ENCODE measurements at places on chromosomes 12 and 14.

GRCh38 chr14:88848571-88848970 is 24.1 kb downstream of the TTC8 start:
- DNase-seq, result no peak

DNA sequence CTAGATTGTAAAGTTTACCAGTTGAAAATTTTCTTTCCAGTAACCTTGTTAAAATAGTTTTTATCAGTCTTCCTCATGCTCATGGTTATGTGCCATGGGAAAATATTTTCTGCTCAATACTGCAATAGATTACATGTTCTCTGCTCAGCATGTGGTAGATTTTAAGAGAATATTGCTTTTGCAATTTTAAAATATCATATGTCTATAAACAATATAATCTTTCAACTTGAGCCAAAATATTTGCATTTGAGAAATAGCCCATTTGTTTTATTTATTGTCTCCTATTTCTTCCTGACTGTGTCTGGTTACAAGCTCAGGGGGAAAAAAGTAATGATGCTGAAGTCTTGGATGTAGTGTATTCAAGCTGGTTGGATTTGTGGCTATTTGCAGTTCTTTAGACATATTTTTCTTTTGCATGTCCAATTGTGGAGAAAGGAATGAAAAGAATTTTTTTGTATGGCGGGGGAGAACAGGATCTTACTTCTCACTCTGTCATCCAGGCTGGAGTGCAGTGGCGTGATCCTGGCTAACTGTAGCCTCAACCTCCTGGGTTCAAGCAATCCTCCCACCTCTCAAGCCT is 342.6 kb upstream of the NAV3 start:
- no peak for DNase-seq

DNA sequence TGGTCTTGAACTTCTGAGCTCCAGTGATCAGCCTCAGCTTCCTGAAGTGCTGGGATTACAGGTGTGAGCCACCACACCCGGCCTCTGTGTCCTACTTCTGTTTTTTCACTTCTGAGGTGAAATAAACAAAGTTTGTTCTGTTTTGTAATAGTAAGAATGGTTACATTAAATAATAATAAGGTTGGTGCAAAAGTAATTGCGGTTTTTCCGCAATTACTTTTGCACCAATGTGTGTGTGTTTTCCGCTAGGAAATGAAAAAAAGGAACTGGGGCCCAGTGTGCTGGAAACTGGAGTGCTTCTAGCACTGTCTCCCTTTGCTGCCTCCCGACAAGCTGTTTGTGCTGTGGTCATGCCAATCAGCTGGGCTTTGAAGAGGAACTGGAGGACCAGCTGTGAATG is 140.9 kb downstream of the NTS start:
- DNase-seq, result no peak

GRCh38 chr14:101060171-101060601 is 156.7 kb upstream of the RTL1 start:
- no peak for DNase-seq

DNA sequence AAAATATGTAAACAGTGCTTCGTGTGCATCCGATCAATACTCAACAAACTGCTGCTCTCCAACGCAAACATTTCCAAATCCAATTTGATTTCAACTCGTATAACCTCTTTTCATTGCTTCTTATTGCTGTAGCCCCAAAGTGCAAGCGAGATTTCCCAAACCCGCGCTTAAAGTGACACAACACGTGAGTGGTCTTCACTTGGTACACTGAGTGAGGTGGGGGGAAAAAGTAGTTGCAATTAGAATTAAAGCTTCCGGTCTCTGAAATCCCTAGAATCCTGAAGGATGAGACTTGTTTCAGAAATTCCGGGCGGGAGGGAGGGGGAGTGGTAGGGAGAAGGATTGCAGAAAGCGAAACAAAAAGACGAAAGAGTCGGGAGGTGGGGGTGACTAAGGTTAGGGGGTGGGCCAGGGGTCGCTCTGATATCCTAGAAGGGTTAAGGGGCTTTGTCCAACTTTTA is 387.5 kb downstream of the BCAT1 start:
- no peak for DNase-seq

DNA sequence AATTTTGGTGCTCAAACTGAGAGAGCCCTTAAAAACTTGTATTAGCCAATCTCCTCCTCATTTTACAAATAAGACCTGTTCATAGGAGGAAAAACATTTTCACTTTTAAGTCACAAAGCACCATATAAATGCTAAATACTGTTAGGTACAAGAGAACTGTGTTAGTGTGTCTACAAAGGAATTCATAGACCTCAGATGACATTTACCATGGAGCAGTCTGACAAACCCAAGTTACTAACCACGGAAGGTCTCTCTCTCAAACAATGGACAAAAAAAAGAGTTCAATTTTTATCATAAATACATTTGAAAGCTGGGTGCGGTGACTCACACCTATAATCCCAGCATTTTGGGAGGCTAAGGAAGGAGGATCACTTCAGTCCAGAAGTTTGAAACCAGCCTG is 10.0 kb downstream of the SBNO1 start:
- DNase-seq, result no peak

DNA sequence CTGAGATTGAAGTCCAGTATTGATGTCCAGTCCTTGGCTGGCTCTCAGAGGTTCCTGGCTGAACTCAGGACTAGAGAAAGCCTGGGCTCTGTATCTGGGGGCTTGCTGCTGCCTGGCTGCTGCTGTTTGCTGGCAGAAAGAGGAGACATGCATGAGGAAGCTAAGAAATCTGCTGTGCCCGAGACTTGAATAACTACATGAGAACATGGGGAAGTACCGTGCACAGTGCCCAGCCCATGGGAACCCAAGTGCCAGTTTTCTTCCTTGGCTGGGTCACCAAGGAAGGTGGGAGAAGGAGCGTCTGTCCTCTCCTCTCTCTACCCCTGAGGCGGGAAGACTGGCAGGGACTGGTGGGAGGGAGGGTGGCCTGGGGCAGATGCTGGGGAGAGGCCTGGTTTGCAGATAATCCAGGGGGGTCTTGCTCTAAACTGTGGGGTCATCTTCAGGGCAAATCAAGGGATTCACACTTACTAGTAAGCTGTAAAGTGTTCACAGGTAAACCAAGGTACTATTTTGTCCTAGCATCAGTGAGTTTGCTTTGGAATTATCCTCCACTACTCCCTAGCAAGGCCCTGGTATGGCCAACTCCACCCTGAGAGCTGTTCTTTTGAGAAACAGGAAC is 13.8 kb upstream of the ZFP36L1 start:
- DNase-seq, result no peak

GRCh38 chr12:19910681-19911080 is 457.7 kb upstream of the PDE3A start:
- no peak for DNase-seq

DNA sequence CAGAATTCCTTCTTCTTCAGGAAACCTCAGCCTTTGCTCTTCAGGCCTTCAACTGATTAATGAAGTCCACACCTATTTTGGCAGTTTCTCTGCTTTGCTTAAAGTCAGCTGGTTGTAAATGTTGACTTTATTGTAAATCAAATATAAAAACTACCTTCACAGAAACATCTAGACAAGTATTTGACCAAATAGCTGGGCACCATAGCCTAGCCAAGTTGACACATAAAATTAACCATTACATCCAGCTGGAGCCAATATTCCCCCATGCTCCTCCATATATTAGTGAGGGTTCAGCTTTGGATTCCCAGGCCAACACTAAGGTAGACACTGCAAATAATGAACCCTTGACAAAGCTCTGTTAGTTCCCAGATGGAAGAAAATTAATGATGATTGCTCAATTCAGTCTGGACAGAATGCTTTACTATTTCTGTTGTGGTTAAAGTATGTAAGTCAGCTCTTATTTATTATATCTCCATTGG is 125.5 kb downstream of the ZFP36L1 start:
- no peak for DNase-seq

GRCh38 chr14:100252684-100253083 is 13.7 kb downstream of the YY1 start:
- DNase-seq, result no peak

DNA sequence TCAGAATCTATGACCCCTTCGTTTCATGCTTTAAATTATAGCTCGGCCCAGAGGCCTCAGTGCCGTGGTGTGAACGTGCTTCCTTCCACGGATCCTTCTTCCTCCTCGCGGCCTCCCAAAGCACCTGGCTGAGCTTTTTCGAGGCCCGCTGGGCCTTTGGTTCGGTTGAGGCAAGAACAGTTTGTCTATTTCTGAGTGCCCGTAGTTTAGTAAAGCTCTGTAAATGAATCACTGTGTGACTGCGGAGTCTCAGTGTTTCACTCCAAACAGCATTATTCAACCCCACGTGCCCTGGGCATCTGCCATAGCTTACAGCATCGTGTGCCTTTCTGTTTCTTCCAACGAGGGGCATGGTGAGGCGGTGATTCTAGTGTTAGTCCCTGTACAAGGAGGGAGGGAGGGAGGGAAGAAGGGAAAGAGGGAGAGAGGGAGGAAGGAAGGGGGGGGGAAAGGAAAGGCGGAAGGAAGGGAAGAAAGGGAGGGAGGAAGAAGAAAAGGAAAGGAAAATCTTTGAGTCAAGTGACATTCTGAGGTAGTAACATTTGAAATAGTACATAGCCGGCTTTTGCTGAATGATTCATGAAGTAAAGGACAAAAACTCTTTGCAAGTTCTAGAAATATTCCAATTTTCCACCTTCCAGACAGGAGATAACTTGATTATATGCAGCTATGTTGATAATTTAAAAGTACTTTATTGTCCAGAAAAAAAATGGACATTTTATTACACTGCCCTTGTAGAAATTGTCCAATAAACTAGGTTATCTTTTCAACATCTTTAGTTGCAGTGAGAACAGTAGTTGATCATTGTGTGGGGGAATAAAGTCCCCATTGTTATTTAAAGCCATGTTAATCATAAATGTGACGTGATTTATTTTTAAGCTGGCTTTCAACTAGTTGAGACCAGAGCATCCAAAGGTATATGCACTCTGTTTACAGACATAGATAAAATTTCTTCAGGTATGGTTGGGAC is 1.2 kb upstream of the TRIM9 start:
- no peak for DNase-seq

DNA sequence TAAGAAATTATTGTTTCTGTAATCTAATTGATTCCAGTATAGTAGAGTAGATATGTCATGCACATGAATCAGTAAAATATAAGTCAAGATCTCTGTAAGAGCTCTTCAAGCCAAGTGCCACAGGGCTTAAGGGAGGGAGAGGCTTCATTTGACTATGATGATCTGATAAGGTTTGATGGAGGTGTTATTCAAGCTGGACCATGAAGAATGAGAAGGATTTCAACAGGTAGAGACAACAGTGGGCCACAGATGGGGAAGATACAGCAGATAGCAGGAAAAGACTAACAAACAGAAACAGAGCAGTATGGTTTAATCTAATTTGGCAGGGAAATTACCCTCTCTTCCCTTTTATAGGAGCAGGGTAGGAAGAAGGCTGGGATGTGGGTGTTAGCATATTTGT is 40.6 kb upstream of the FKBP4 start:
- no peak for DNase-seq

DNA sequence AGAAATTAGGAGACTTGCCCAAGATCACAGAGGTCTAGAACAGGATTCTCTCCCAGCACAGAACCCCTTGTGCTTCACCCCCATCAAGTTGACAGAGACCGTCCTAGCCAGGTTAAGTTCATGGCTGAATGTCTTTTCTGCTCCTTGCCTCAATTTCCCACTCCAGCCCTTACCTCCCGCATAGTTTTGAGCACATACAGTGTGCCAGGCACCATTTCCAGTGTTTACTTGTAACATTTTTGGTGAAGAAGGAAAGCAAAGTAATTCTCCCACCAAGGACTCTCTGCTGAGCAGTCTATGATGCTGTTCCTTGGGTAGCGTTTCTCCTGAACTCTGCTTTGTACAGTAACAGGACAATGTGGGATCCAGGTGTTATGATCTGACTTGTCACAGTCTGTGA is 1.2 kb downstream of the ABHD4 start:
- DNase-seq, result no peak

DNA sequence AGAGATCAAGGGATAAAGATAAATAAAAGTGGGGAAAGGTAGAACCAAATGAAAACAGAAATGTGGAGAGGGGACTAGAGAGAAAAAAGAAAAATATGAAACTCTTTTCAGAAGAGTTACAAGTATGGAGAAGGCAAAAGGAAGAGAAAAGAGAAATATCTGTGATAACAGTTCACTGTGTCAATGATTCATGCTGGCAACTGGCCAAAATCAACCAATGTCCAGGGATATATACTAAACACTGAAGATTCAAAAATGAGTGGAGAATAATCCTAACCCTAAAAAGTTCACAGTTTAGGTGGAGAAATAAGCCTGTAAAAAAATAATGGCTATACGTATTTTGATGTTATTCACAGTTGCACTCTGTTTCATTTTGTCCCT is 372.3 kb upstream of the KITLG start:
- DNase-seq, result no peak

DNA sequence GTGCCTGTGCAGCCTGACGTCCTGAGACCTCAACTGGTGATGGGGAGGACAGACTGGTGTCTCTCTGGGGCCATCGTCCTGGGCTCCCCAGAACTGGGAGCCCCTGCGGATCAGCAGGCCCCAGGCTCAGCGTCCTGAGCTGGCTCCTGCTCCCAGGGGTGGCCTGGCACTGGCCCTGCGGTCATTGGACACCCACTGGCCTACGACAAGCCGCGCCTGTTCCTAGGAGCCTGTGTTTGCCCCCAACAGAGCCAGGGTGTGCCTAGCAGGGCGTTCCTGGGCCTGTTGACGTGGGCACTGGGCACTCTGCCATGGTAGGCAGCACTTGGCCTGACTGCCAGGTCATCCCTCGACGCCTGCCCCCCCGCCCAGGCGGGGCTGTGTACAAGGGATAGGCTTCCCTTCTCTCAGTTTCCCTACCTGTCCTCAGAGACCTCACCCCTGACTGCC is 8.4 kb downstream of the ADSS1 start:
- no peak for DNase-seq

- DNase-seq, result no peak
Observed at GRCh38 chr14:72402377-72402772, 470.1 kb downstream of the RGS6 start.

GRCh38 chr14:100091386-100091785 is 26.2 kb downstream of the EVL start:
- no peak for DNase-seq

- DNase-seq, result no peak
Observed at GRCh38 chr12:28780096-28780495, 369.0 kb upstream of the FAR2 start.

DNA sequence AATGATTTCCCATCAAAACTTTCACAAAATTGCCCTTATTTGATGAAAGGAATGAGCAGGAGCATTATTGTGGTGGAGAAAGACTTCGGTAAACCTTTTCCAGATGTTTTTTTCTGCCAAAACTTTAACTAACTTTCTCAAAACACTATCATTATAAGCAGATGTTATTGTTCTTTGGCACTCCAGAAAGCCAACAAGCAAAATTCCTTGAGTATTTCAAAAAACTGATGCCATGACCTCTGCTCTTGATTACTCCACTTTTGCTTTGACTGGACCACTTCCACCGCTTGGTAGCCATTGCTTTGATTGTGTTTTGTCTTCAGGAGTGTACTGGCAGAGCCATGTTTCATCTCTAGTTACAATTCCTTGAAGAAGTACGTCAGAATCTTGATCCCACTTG is 29.7 kb upstream of the RAB21 start:
- no peak for DNase-seq

- no peak for DNase-seq
Observed at GRCh38 chr12:78331181-78331580, 500.5 kb downstream of the NAV3 start.

- DNase-seq, result no peak
Observed at GRCh38 chr12:21456291-21456780, 18.9 kb downstream of the PYROXD1 start.

Data from cortex of kidney (tissue), 1 donor.